Activated CD4-positive, alpha-beta T cell treated with anti-CD3 and anti-CD28 coated beads for 24 hours (primary cell): ENCODE measurements at places on chromosomes 6 and 20.
A peak's percentile ranks its signal among the peaks of the same experiment; 100 is the strongest.

DNA sequence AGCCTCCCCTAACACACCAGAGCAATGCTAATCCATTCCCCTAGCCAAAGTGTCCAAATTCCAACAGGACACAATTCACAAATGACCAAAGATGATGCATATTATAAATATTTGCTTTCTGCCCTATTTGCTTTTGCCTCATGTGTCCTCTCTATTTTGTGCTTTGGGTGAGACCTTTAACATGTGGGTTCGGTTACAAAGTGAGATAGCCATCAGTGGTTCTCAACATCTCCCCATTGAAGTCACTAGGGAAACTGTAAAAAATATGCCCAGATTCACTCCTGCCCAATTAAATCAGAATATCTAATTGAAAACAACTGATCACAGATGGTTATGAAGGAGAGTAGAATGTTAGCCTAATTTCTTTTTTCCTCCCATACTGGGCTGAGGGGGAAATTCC, 159.2 kb downstream of the MTFR2 start:
- no peak for DNase-seq

DNA sequence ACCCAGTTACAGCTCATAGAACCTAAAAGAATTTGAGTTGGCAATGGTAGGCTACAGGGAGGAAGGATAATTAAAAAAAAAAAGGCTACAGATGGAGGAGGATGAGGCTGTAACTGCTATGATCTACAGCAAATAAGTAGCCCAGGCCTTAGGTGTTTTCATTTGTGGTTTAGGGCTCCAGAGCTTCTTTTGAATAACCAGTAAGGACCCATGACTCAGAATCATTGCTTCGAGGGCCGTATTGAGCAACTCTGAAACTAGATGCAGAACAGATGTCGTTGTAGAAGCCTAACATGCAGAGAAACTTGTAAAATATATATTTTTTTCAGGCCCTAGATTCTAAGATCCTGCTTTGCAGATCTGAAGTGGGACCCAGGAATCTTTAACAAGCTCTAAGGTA, 19.0 kb upstream of the ASIP start:
- DNase-seq: no peak

DNA sequence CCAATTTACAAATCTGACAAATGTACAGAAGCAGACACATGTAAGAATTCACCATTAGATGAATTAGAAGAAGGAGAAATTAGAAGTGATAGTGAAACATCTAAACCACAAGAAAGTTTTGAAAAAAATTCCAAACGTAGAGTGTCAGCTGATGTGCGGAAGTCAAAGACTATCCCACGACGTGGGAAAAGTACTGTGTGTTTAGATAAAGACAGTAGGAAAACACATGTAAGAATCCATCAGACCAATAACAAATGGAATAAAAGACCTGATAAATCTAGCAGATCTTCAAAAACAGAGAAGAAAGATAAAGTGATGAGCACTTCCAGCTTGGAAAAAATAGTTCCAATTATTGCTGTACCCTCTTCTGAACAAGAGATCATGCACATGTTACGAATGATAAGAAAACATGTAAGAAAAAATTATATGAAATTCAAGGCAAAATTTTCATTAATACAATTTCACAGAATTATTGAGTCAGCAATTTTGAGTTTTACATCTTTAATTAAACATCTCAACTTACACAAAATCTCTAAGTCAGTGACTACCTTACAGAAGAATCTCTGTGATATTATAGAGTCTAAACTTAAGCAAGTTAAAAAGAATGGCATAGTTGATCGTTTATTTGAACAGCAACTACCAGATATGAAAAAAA, 28.1 kb upstream of the GJA10 start:
- DNase-seq: no peak

GRCh38 chr6:26017632-26017966, 55.0 kb downstream of the TRIM38 start:
- peak; percentile 80 for DNase-seq

- DNase-seq: no peak
These were observed 23.0 kb upstream of the MRPS18A start for GRCh38 chr6:43710576-43710975.

GRCh38 chr6:104418125-104418524, 441.6 kb downstream of the HACE1 start:
- DNase-seq: no peak
